Astrocyte (in vitro differentiated cells and primary cell): ENCODE measurements at places on chromosomes 1 and 21. TPM values are rescaled to one million over a fixed set of nuclear protein-coding genes. Genes with fewer than 3 reads are reported as not detected.

PLPPR4 gene
- total RNA-seq = 0.07 TPM in 2 replicates

GRCh38 chr1:56511364-56511763 is 68.0 kb downstream of the PLPP3 start:
- no peak for DNase-seq

GRCh38 chr1:61457526-61458040 is 267.4 kb downstream of the TM2D1 start:
- DNase-seq = no peak

DNA sequence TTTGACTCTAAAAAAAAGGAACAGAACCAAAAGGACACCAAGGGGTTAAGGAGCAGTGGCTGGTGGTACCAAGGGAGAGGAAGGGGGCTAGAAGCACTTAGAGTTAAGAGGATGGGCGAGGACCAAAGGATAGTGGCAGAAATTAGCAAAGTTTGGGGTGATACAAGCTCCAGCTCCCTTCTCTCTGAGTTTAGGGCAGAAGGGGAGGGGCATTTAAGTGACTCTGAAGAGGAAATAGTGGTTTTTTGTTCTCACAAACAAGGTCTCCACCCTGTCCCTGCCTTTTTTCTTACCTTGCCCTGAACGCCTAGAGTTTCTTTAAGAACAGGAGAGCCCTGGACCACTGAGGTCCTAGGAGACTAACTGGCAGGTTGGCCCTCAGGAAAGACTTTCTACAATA is 3.3 kb downstream of the CDC42SE1 start:
- no peak for DNase-seq

DNA sequence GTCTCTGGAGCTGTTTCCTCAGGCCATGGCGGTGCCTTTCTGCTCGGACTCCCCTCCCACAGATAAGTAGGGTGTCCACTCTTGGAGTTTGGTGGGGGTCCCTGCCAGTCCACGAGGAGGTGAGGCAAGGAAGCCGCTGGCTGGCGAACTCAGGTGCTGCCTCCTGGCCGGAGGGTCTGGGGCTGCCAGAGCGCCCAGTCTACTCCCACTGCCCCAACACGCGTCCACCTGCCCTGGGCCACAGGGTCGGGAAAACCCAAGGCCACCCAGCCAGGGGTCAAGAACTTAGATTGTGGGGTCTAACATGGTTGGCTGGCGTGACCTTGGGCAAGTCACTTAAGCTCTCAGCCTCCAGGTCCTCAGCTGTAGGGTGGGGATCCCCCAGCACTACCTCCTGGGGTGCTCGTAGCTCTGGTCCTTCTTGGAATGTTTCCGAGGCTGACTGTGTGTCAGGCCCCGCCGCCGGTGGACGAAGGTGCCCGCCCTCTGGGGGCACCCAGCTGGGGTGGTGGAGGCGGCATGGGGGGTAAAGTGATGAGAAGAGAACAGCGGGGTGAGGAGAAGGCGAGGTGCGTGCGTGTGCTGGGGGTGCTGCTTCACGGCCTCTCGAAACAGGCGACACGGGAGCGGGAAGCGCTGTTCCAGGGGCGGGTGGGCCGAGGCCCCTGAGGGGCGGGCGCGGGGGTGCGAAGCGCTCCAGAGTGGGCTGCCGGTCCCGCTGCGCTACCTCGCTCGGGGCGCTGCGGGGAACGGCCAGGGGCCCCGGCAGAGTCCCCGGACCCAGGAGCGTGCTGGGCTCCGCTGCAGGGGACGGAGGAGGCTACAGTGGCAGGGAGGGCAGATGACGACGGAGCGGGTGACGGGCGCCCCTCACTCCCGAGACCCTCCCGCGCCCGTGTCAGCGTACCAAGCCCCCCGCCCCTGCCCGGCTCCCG is 1.2 kb downstream of the SH2D5 start:
- no peak for DNase-seq

GRCh38 chr1:11761988-11762406 is at the start of gene C1orf167:
C1orf167 (plus strand) TSS chr1:11762193; CDS start chr1:11764401, 2,208 bp downstream.
- DNase-seq = no peak

DNA sequence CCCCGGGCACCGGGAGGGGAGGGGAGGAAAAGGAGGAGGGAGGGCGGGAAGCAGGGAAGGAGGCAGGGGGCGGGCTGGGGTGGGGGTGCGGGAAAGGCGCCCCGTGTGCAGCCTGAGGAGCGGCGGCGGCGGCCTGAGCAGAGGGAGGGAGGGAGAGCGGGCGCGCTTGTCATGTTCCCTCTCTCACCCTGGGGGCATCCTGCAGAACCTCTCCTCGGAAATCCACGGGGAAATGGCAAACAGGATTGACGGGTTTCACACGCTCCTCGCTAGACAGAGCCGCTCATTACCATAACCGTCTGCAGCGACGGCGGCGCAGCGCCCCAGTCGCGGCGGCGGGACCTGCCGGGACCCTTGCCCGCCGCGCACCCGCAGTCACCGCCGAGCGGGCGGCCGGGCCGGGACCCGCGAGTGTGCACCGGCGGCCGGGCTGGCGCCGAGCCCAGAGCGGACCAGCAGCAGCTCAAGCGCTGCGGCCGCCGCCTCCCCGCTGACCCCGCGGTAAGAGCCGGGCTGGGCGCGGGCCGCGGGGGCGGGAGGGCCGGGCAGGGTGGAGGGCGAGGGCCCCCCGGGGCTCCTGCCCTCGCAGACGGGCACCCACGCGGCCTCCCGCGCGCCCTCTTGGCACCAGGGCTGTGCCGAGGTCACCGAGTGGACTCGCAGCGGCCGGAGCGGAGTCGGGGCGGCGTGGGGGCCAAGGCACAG is at the start of gene SERTAD4:
Gene SERTAD4 (plus strand): TSS at position 286 of the 705 bp plus-strand sequence. CDS start 5,165 bp downstream, outside the sequence.
- DNase-seq = peak; percentile 32

RIMKLA gene
- total RNA-seq = 0.12 and 0.20 TPM in 2 replicates

C1orf226 gene
- 0.73 and 0.89 TPM in 2 replicates for total RNA-seq

DNA sequence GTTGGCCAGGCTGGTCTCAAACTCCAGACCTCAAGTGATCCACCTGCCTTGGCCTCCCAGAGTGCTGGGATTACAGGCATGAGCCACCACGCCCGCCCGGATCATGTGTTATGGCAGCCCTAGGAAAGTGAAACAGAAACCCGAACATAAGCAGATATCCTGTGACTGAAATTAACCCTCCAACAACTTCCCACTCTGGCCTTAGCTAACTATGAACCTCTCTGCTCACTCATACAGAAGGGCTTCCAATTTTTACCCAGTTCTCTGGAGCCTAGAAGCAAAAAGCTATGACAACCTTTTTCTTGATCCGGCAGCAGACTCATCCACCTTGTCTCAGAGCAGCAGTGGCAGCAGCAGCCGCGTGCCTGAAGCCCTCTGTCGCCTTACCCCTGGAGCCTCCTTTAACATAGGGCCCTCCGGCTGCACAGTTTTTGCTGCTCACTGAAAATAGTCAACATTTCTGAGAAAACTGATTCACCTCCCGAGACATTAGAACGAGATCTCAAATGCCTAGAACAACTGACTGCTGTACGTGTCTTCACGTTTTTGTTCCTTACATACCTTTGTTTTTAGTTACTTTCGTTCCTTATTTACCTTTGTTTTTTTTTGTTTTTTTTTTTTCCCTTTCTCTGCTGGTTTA is 9.3 kb downstream of the CBR1 start:
- no peak for DNase-seq

DENND2C gene
- 2.8 and 3.2 TPM in 2 replicates for total RNA-seq

DNA sequence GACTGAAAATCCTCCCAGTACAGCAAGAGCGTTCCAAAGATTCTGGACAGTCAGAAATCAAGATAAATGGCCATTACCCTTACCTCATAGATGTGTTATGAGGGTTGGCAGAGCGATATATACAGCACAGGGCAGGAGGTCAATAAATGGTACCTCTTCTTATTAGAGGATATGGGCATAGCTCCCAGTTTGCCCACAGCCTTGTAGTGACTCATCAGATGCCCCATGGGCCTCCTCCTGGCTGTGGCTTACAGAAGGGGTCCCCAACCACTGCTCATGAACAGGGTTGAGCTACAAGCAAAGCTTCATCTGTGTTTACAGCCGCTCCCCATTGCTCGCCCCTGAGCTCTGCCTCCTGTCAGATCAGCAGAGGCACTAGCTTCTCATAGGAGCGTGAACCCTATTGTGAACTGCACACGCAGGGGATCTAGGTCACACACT is 7.3 kb upstream of the IFNGR2 start:
- DNase-seq = peak; percentile 70

CHI3L2 gene
- 0.65 TPM in 1 of 2 replicates, not detected in the other for total RNA-seq

DNA sequence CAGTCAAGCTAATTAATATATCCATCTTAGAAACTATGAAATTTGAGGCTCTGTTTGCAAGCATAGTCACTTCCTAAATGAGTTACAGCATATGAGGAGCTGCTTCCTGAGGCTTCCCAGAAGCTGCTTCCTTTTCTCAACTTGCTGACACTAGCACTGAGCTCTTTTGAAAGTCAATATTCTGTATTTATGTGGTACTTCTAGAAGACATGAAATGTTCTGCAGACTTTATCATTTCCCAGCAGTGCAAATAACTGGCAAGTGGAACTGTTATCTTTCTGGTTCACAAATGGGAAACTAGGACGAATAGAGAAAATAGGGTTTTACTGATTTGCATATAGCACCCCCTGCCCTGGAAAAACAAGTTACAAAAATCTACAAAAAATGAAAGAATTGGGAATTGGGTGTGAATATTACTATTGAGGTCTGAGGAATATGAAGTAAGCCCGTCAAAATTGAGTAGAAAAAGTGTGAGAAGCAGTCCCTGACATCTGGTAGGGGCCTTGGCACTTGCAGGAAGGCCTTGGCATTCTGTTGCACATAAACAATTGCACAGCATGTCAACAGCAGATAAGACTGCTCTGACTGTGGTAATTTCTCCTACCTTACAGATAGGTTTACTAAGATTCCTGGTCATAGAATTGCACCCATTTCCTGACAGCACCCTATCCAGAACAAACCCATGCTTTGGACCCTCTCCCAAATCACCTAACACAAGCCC is 7.1 kb downstream of the GIPC2 start:
- no peak for DNase-seq

- DNase-seq = no peak
These were observed 72.5 kb downstream of the RALGPS2 start for GRCh38 chr1:178797590-178797989.

CFAP57 gene
- 0.18 and 0.29 TPM in 2 replicates for total RNA-seq

DNA sequence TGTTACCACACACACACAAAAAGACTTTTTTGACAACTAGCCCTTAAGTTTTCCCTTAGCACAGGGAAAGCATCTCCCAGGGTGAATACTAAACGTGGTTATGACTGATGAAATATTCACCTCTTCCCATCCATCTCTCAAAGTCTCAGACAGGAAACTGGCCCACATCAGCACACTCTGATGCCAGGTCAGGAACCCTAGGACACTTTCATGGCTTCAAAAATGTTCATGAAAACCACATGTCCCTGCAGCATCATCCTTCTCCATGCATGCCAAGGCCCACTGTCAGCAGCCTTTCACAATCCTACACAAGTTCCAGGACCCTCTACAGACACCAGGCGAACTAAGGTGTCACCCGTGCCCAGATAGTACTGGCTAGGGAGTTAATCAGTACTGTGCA is 68.7 kb downstream of the DNTTIP2 start:
- DNase-seq = peak; percentile 34

DNA sequence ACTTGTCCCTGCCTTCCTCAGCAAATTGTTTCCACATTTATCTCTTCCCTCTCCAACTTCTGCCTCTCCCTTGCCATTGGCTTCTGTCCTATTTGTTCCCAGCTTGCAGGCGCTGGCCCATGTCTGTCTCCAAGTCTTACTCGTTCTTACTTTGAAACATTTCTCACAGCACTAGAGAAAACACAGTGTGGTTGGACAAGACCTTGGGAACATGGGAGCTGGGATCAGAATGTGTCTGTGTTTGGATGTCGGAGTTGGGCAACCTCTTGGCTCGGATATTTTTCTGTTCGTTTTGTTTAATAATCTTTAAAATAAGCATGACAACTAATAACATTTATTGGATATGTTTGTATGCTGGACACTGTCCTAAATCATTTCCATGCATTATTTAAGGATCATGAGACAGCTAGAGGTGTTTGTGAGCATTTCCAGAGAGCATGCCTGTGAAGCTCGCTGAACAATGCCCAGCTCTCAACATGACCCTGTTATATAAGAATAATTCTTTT is 5.9 kb upstream of the BRWD1 start:
- no peak for DNase-seq

DNA sequence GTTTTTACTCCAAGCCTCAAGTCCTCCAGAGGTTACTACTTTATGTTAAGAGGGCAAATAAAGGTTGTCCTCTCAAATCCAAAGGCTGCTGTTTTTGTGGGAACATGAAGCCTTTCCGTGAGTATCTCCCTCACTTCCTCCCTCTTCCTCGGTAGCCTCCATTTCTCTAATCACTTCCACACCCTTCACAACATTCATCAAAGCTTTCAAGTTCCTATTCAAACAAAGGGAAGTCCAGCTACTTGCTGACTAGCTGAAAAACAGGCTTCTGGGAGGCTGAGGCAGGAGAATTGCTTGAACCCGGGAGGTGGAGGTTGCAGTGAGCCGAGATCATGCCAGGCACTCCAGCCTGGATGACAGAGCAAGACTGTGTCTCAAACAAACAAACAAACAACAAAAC is 6.6 kb upstream of the CD48 start:
- DNase-seq = no peak

DNA sequence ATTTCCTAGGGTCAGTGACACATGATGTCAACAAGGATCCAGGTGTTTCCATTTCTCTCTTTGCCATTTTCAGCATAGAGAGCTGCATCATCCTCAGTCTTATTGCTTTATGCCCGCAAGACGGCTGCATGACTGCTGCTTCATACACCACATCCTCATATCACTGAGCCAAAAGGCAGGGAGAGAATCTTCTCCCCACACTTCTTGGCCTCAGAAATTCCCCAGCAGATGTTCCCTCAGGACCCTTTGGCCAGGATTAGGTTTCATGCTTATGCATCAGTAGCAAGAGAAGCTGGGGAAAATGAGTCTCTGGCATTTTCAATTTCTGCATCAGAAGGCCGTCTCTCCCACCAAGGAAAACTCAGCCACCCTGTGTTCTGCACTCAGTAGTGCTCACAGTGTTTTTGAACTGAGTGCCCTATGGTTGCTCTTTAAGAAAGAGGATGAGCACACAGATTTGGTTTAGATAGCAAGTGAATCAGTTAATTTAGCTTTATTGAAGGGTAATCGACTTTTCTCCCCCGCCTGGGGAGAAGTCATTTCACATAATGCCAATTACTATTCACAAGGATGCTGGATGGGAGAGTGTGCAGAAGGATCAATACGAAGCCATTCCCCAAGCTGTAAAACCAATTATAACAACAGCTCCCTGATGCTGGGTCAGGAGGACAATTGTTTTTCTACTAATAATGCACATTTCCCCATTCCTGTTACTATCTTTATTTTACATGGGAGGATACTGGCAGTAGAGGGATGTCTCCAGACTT is 360.2 kb downstream of the HHIPL2 start:
- DNase-seq = no peak

FAM177B gene
- not detected in 2 replicates for total RNA-seq
